ENCODE measurements at places on chromosomes 5 and 9. TPM values are rescaled to one million over a fixed set of nuclear protein-coding genes. Genes with fewer than 3 reads are reported as not detected.

The CCDC112 gene
- 10.4 TPM for polyA plus RNA-seq

The SPINK13 gene
- polyA plus RNA-seq: 0.24 TPM

The DDX4 gene
- not detected for polyA plus RNA-seq

The PHYHD1 gene
- polyA plus RNA-seq: 47.6 TPM

The PCDHGA9 gene
- polyA plus RNA-seq: 3.0 TPM

GRCh38 chr9:91393826-91394225 is 29.8 kb downstream of the NFIL3 start:
- H3K27ac ChIP-seq: no peak overlapping the region
- no peaks in the 10 kb centered on the region for H3K4me1 ChIP-seq
- no peaks in the 10 kb centered on the region for H3K27me3 ChIP-seq
- H3K36me3 ChIP-seq: no peaks in the 10 kb centered on the region

GRCh38 chr5:181204113-181204825 is 727 bp downstream of the TRIM7 start:
- H3K4me1 ChIP-seq: peaks cover 28% of the 10 kb centered on the region
- DNase-seq: peak; percentile 39
- H3K27me3 ChIP-seq: peaks cover 56% of the 10 kb centered on the region
- no peaks in the 10 kb centered on the region for H3K36me3 ChIP-seq
- peak overlapping the region; percentile 3 for H3K27ac ChIP-seq

DNA sequence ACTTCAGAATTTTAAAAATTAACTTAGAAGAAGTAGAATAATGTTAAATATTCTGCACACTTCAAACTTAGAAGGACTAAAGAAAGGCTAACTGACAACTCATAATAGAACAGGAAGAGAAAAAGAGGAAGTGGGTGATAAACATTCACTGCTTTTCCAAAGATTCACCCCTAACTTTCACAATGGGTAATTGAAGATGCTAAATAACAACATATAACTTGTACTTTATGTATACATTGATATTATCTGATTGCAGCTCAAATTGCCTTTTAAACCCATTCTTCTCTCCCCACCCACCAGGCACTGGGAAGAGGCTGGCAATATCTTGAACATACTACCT is 376.6 kb downstream of the EFNA5 start:
- no peaks in the 10 kb centered on the region for H3K4me1 ChIP-seq
- H3K4me3 ChIP-seq: no peak overlapping the region
- H3K36me3 ChIP-seq: no peaks in the 10 kb centered on the region

- no peak overlapping the region for H3K4me3 ChIP-seq
- no peaks in the 10 kb centered on the region for H3K4me1 ChIP-seq
- H3K27me3 ChIP-seq: no peaks in the 10 kb centered on the region
- DNase-seq: peak; percentile 48
Observed at GRCh38 chr5:59517926-59518585, 375.5 kb downstream of the PDE4D start.

DNA sequence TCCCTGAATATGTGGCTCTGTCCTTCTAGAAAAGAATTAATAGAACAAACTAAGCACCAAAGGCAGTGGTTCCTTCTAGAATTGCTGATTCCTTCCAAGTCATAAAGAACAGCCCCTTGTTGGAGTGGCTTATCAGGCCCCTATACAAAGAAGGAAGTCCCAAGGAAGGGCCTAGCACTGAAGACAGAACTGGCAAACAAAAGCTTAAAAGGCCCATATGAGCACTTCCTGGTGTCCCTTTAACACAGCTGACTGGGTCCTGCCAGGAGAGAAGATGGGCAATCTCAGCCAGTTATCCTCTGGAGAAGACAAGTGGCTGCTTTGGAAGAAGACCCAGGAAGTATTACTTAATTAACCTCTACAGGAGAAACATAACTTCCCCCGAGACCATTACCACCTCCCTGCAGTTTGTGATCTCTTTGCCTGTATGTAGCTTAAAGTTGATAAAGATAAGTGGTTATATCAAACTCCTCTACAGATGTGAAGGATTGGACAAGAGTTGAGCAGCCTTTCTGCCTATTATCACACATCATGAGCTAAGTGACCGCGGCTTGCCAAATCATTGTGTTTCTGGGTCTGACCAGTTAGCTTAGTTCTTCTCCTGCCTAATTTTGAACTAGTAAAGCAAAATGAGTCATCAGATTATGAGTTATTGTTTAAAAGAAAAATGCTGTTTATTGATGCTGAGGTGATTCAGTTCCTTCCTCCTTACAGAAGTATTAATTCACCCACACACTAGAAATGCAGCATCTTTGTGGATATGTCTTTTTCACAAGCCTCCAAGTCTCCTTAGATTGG is 13.3 kb upstream of the STING1 start:
- H3K4me3 ChIP-seq: no peak overlapping the region
- peaks cover 7% of the 10 kb centered on the region for H3K4me1 ChIP-seq
- H3K36me3 ChIP-seq: no peaks in the 10 kb centered on the region
- no peak overlapping the region for H3K27ac ChIP-seq
- no peaks in the 10 kb centered on the region for H3K27me3 ChIP-seq
- no peak for DNase-seq

DNA sequence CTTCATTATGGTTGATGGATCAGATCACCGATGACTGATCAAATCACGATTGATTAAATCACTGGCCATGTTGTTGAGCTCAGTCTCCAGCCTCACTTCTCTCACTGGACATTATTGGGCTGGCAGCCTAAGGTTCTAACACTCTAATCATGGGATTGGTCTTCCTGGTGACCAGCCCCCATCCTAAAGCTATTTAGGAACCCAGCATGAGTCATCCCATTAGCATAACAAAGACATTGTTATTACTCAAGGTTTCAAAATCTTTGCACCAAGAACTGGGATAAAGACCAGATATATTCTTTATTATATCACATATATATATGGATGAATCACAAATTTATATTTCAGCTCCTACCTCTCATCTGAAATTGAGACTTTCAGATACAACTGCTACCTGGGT is 272.1 kb upstream of the IL12B start:
- H3K4me3 ChIP-seq: no peak overlapping the region
- H3K27me3 ChIP-seq: no peaks in the 10 kb centered on the region
- no peaks in the 10 kb centered on the region for H3K36me3 ChIP-seq
- no peaks in the 10 kb centered on the region for H3K4me1 ChIP-seq

DNA sequence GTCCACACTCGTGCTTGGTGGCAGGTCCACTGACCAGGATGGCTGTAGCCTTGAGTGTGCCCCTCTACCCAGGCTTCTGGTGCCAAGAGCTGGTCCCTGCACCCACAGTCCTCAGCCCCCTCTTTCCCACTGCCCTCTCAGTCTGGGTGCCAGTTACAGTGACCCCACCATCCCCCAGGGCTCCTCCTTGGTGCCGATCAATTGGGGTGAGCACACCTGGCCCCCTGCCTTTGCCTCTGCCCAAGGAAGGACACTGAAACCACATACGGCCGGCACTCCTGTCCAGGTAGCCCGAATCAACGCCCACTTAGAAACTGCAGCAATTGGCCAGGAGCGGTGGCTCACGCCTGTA is 18.5 kb upstream of the QRFP start:
- peaks cover 43% of the 10 kb centered on the region for H3K27me3 ChIP-seq
- H3K4me1 ChIP-seq: peaks cover 27% of the 10 kb centered on the region
- no peak for DNase-seq
- H3K36me3 ChIP-seq: no peaks in the 10 kb centered on the region
- no peak overlapping the region for H3K27ac ChIP-seq
- H3K4me3 ChIP-seq: no peak overlapping the region

- H3K27me3 ChIP-seq: no peaks in the 10 kb centered on the region
- peak; percentile 96 for DNase-seq
- H3K4me1 ChIP-seq: peaks cover 28% of the 10 kb centered on the region
Observed at GRCh38 chr9:34343090-34343489, 13.7 kb downstream of the NUDT2 start.

DNA sequence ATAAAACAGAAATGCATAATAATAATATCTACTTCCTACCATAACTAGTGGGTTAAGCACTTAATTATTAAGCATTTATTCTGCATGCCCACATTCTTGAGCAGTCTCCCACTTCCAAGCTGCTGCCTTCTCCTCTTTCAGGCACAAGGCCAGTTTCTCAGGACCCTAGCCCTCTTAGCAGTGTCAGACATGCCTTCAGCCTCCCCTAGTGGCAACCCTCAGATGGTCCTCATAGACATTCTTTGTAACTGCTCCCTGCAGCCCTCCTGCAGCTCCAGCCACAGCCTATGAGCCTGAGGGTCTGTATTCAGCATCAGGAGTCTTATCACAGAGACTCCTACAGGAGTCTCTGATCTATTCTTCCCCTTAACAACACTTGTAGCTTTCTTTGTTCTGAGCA is 3.9 kb downstream of the IL9 start:
- H3K36me3 ChIP-seq: no peaks in the 10 kb centered on the region
- H3K27ac ChIP-seq: no peak overlapping the region
- peaks cover 3% of the 10 kb centered on the region for H3K4me1 ChIP-seq
- H3K27me3 ChIP-seq: peaks cover 7% of the 10 kb centered on the region
- no peak overlapping the region for H3K4me3 ChIP-seq
- no peak for DNase-seq

- no peaks in the 10 kb centered on the region for H3K27me3 ChIP-seq
Observed at GRCh38 chr9:71678999-71679398, 89.3 kb downstream of the CEMIP2 start.

DNA sequence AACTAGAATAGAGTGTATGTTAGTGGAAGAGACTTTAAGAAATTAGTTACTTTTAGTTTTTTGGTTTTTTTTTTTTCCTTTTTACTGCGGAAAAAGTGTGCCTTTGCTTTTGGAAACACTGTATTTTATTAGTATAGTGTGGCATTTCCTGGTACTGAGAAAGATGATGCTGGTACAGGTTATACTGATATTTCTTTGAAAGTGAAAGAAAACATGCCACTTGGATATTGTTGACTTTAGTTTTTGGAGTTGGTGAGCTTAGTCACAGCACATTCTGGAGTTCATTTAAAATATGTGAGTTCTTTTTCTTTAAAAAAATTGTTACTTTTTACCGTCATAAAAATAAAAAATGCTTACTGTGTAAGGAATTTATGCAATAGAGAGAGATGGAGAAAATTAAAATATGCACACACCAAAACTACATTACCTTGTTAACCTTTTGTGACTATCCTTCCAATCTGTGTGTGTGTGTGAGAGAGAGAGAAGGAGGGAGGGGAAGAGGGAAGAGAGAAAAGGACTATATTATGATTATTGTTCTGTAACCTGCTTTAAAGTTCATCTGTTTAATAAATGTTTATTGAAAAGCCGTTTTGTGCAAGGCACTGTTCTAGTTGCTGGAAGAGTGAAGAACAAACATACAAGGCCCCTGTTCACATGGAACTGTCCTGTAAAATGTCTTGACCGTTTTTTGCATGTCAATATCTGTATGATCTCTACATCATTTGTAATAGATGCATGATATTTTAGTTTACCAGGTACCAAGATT is 1.9 kb downstream of the UGCG start:
- peak overlapping the region; percentile 98 for H3K27ac ChIP-seq
- H3K4me3 ChIP-seq: peak overlapping the region; percentile 96
- H3K36me3 ChIP-seq: peaks cover 3% of the 10 kb centered on the region
- DNase-seq: no peak

GRCh38 chr5:109945097-109945678 is 255.5 kb downstream of the MAN2A1 start:
- H3K36me3 ChIP-seq: no peaks in the 10 kb centered on the region
- no peak overlapping the region for H3K4me3 ChIP-seq
- DNase-seq: no peak
- no peaks in the 10 kb centered on the region for H3K27me3 ChIP-seq
- no peak overlapping the region for H3K27ac ChIP-seq
- H3K4me1 ChIP-seq: no peaks in the 10 kb centered on the region

GRCh38 chr9:76564297-76564696 is 105.3 kb downstream of the GCNT1 start:
- H3K4me1 ChIP-seq: peaks cover 2% of the 10 kb centered on the region
- no peak for DNase-seq
- no peak overlapping the region for H3K27ac ChIP-seq
- no peaks in the 10 kb centered on the region for H3K27me3 ChIP-seq
- no peak overlapping the region for H3K4me3 ChIP-seq
- H3K36me3 ChIP-seq: no peaks in the 10 kb centered on the region

DNA sequence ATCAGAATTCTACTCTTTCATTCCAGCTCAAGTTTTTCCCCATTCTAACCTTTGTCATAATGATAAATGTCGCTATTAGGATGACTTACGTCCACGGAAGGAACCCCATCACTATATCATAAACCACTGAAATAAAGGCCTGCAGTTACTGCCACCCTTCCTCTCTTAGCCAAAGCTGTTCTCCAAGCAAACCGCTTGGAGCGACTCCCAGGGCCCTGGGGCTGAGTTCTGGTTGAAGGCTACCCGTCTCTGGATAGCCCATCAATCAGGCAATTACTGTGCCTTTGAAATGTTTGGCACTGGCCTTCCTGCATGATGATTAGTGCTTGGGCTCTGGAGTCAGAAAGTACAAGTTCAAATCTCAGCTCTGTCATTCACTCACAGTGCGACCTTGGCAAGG is 386.0 kb downstream of the SPOCK1 start:
- peak; percentile 17 for DNase-seq
- H3K27ac ChIP-seq: no peak overlapping the region
- H3K4me1 ChIP-seq: no peaks in the 10 kb centered on the region
- H3K4me3 ChIP-seq: no peak overlapping the region
- no peaks in the 10 kb centered on the region for H3K36me3 ChIP-seq
- no peaks in the 10 kb centered on the region for H3K27me3 ChIP-seq

- H3K27ac ChIP-seq: no peak overlapping the region
- DNase-seq: no peak
- no peaks in the 10 kb centered on the region for H3K4me1 ChIP-seq
- H3K27me3 ChIP-seq: no peaks in the 10 kb centered on the region
- no peaks in the 10 kb centered on the region for H3K36me3 ChIP-seq
Observed at GRCh38 chr9:94498801-94499453, 56.0 kb upstream of the PCAT7 start.

DNA sequence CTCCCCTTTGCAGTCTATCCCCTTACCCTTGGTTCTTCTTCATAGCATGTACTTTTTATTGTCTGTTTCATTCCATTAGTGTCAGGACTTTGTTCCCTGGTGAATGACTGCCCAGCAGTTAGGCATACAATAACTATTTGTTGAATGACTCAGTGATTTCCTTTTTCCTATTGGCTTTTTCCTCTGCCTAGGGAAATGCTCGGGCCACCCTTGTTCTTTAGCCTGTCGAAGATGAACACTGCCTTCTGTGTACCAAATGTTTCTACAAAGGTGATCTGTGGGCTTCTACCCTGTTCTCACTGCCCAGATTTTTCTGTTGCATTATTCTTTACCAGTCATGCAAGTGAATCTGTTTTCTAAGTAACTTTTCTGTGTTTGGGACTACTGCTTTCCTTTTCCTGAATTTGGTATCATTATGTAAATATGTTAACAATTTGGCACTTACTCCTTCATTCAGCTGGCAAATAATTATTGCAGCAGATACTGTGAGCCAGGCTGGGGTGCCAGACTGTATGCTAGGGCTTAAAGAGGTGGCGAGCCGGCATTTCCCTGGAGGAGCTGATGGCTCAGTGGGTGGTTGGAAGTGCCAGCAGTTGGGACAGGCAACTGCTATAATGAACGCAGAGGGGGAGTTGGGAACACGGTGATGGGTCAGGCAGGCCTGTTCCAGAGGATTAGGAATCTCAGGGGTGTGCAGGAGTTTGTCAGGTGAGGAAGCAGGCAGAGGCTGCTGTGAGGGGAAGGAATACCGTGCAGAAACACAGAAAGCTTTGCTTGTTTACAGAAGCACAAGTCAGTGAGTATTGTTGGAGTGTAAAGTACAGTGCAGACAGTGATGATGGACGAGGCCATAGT is 30.6 kb downstream of the KDM4C start:
- no peak overlapping the region for H3K4me3 ChIP-seq
- H3K27me3 ChIP-seq: no peaks in the 10 kb centered on the region
- no peak overlapping the region for H3K27ac ChIP-seq
